ENCODE measurements at places on chromosomes 13 and 19. TPM values are rescaled to one million over a fixed set of nuclear protein-coding genes. Genes with fewer than 3 reads are reported as not detected.

GRCh38 chr13:79681069-79681468, 200.1 kb downstream of the NDFIP2 start:
- no peak for DNase-seq

GRCh38 chr13:25659091-25659795, 287.5 kb downstream of the ATP8A2 start:
- DNase-seq = no peak

DNA sequence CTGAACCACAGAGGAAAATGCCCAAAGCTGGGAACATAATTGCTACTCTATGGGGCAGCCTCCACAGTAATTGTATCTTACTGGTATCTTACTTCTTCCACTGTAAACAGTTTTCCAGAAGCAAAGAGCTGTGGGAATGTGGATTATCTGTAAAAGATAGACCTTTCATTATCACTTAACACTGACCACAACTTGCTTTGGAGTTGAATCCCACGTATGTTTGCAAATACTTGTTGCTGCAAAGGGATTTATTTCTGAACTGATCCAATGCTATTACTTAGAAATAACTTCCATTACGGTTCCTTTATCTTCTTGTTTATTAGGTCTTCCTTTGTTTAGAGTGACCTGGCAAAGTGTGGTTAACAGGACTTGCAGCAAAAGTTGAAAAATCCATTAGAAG, 218.1 kb downstream of the KCTD12 start:
- no peak for DNase-seq

GRCh38 chr13:23496255-23496654, 62.8 kb upstream of the SACS start:
- no peak for DNase-seq

- DNase-seq = no peak
These were observed 1200.7 kb downstream of the SLITRK1 start for GRCh38 chr13:82681535-82681934.

DNA sequence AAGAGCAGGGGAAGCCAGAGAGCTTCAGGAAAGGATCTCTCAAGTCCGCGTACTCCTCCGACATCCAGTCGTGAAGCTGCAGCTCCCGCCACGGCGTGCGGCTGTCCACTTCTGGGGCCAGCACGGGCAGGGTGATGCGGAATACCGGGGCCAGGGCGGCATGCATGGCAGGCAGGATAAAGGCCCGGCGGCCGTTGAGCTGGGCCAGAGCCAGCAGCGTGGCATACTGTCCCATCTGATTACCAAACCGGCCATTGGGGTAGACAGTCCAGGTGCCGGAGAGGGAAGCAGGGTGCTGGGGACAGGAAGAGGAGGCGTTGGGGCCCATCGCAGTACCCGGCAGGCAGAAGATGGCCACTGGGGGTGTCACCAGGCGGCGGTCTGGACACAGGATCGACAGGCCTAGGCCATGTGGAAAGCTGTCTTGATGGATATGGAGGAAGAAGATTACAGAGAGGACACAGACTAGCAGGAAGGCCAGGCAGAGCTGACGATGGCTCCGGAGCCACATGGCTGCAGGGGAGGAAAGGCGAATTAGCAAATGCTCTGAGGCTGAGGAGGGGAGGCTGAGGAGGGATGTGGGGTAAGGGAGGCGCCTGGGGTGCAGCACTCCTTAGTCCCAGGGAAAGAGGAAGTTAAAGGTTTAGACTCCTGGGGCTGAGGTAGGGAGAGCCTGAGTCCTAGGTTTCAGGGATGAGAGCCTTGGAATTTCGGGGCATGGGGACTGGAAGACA, 1.5 kb downstream of the FUT1 start:
- DNase-seq = no peak

DNA sequence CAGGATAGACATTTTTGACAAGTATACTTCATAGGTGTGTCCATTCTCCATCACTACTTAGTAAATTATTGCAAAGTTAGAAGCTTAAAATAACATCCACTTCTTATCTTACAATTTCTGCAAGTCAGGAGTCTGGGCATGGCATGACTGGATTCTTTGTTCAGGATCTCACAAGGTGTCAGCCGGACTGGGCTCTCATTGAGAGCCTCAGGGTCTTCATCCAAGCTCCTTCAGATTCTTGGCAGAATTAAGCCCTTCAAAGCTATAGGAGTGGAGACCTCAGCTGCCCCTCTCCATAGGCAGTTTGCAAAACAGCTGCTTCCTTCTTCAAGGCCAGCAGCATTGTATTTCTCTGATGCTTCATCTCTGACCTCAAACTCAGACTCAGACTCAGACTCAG, 9.1 kb upstream of the SIN3B start:
- DNase-seq = no peak

DNA sequence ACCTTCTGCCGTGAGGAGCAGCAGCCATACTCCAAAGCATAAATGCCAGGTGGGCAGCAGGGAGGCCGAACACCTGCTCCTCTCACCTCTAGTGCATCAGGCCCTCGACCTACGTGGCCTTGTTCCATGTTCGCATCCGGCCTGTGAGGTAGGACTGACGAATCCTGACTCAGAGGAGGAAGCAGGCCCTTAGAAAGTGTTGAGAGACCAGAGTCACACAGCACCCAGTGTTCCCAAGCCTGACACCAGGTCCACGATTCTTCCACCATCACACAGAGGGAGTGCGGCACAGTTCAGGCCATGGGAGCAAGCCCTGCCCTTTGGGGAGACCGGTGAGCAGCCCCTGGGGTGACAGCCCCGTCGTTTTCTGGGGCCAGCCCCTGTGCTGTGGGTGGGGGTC, 14.7 kb downstream of the ATP12A start:
- DNase-seq = no peak

- no peak for DNase-seq
These were observed 7.3 kb downstream of the FGF22 start for GRCh38 chr19:646779-647565.

DNA sequence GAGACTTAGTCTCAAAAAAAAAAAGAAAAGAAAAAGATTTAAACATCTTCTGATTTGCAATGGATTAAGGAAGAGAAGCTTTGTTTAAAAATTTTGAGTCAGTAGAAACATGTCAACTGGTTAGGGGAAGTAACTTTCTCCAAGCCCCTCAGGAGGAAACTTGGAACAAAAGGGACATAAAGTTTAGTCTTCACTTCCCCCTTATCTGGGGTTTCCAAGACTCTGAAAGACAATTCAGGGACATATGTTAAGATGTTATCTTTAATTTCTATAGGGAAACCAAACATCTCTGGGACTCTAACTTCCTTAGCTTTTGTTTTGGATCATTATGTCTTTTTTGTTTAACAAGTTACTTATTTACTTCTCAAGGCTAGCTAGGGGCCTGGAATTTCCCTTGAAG, 20.1 kb upstream of the MRI1 start:
- DNase-seq = no peak

DNA sequence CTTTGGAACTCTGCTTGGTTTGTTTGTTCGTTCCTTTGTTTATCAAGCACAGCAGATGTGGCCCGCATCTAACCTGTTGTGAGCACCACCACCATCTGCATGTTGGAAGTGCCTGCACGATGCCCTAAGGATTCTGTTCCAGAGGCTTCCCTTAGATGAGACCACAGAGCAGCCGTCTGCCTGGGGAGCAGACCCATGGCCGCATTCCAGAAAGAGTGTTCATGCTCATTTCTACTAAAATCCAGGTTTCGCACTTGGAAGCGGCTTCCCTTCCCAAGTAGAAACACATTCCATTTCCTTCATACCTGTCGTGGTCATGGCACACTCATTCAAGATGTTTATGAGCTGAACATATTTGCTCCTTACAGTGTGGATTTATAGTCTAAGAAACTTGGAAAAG, 27.2 kb downstream of the COL4A2 start:
- no peak for DNase-seq

DNA sequence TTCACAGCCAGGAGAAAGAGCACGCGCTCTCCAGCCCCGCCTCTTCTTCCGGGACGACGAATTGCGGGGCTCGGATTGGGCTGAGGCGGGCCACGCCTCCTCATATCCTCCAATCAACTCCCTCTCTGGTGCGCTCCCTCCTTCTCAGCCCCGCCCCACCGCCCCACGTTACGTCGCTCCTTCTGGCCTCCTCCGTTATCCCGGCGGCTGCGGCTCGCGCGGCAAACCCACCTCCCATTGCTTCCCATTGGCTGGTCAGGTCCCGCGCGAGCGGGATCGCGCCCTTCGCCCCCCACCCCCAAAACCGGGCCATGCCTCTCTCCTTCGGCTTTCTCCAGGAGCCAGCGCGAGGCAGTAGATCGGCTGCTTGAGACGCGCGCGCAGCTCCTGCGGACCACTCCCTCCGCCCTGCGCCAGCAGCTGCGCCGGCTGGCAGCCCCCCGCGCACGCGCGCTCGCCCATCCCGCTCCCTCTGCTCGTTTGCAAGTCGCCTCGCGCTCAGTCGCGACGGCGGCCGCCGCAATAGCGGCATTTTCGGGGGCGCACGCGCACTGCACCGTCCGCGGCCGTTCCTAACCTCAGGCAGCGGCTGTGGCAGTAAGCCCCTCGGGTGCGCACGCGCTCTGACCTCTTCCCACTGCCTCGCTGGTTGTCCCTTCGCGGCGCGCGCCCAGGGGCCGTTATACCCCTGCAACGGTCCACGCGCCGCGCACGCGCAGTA, 512 bp upstream of the ARHGAP35 start:
- peak; percentile 99 for DNase-seq

DNA sequence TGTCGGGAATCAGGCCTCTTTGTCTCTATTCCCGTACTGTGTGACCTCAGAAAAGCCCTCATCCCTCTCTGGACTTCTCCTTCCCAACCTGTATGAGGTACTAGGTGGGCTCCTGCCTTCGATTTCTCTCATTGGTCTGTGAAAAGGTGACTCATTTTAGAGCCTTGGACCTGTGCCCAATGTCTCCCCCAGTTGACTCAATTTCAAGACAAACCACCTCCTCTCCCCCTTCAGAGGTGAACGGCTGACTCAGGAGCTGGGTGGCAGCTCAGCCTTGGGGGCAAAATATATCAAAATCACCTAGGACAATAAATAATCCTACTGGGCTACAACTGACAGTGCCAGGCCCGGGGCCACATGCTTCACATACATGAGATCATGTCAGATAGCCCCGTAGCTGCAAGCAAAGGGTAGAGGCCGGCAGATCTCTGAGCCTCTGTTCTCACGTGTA, 630 bp downstream of the COQ8B start:
- DNase-seq = peak; percentile 88

- no peak for DNase-seq
These were observed 295.0 kb downstream of the LMO7 start for GRCh38 chr13:75931116-75931515.

DNA sequence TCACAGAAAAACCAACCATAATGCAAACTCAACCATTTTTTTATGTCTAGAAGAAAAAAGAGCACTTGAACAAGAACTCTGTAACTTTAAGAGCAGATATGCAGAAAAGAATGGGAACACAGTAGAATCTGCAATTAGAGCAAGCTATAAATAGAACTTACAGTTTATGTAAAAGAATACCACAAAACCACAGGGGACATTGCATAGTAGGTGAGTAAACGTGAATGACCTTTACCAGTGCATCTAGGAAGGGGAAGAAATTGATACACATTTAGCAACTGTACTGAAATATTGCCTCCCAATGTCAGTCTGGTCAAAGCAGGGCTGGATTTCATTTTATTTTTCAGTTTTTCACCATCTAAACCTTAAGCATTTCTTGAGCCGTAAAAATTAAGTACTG, 242.2 kb upstream of the EDNRB start:
- DNase-seq = peak; percentile 84

- DNase-seq = peak; percentile 80
These were observed at the start of gene PLEKHA4 for GRCh38 chr19:48868114-48868886. TSS of gene PLEKHA4 (minus strand) at chr19:48868617. CDS start at chr19:48867620, 997 bp downstream.

DNA sequence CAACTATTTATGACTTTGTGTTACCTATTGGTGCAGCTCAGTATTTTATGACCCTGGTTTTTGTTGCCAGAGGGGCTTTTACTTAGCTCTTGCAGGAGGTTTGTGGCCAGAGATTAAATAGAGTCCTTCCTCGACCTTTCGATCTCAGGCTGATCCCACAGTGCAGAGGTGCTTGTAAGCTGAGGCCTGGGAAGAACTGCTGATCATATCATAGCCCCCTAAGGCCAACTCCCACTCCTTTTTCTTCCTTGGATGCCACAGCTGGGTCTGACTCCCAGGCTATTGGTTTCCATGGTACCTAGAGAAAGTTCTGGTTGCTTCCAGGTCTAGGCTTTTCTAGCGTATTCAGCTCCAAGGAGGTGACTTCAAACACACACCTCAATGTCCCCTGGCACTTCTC, 324.9 kb downstream of the FOXO1 start:
- no peak for DNase-seq

- no peak for DNase-seq
These were observed 12.5 kb upstream of the MZF1 start for GRCh38 chr19:58585442-58586132.

DNA sequence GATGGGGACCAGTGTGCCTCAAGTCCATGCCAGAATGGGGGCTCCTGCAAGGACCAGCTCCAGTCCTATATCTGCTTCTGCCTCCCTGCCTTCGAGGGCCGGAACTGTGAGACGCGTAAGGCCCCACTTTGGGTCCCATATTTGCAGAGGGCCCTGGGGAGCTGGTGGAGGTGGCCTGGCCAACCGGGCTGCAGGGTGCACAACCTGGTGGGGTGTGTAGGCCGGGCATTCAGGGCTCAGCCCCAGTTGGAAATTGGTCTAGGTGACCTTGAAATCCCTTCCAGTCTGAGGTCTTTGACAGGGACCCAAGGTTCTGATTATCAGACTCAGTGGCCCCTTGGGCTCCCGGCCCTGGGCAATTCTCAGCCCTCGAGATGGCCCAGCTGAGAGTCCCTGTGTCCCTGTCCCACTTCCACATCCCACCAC, 8.3 kb downstream of the F7 start:
- DNase-seq = no peak

DNA sequence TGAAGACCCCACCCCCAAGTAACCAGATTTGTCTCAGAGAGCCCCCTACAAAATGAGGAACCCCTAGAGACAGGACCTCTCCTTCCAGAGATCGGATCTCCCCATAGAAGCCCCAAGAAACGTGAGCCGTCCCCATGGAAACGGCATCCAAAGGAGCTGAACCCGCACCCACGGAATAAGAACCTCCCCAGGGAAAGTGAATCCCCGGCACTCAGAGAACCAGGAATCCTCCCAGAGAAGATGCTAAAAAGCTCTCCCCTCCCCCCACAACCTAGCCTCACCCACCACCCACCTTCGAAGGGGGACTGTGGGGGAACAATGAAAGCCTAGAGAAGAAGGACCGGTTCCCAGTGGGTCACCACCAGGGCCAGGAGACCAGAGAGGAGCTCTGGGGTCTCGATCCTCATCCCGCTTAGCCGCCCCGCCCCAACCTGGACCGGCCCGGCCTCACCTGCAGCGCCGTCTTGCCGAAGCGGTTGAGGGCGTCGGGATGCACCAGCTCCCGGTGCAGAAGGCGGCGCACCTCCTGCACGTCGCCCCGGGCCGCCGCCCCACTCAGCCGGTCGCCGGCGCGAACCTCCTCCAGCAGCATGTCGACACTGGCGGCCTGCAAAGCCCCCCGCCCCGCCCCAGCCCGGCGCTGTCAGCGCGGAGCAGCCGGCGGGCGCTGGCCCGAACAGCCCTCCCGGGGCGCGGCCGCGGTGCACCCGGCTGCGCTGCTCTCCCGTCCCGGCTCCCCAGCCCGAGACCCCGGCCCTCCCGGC, 535 bp downstream of the CDKN2D start:
- DNase-seq = peak; percentile 72

The MRPL4 gene
- 101 TPM for total RNA-seq

The SIGLECL1 gene
- not detected for total RNA-seq

The SMIM44 gene
- total RNA-seq = not detected

The PEAK3 gene
- not detected for total RNA-seq

The ZNF574 gene
- 16.1 TPM for total RNA-seq

The UBE2L5 gene
- not detected for total RNA-seq

The CD320 gene
- total RNA-seq = 55.8 TPM

The PLK5 gene
- not detected for total RNA-seq

The ZNF723 gene
- total RNA-seq = not detected

The PCP2 gene
- not detected for total RNA-seq

The ZNF562 gene
- 17.5 TPM for total RNA-seq

The ZNF221 gene
- total RNA-seq = 3.8 TPM

The FCAR gene
- not detected for total RNA-seq

The ZNF738 gene
- total RNA-seq = 10.6 TPM

The ANGPTL8 gene
- total RNA-seq = not detected

Measured in GM23248 (cell line).